ENCODE measurements at places on chromosomes 1 and 21.

GRCh38 chr1:8015036-8015808 is 10.9 kb downstream of the ERRFI1 start:
- peak; percentile 75 for DNase-seq

DNA sequence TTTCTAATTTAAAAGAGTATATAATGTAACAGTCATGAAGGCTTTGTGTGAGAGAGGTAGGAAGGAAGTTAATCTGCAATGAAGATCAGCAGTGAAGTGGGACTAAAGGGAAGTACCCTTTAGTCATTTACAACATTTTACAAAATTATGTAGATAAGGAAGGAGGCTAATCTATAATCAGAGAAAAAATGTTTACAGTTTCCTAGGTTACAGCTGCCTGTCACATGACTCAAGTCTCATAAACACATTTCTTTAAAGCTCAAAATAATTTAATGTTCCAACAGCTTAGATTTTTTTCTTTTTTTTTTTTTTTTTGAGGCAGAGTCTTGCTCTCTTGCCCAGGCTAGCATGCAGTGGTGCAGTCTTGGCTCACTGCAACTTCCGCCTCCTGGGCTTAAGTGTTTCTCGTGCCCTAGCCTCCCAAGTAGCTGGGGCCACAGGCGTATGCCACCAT is 26.2 kb upstream of the CAP1 start:
- no peak for DNase-seq

DNA sequence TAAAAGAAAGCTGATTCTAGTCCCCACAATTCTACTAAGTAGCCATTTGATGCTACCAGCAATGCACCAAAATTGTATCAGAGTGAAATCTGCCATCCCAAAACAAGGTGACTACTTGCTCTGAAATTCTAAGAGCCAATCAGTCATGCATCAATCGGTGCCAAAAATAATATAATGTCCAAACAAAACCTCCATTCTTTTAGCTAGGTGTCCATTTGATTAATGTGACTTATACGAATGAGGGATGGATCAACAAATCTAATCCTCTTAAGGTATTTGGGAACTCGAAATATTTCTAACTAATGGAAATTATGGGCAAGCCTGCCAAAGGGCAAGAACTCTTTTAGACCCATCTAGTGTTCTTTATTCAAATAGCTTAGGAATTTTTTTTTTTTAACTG is 66.4 kb upstream of the NEK2 start:
- DNase-seq = no peak

DNA sequence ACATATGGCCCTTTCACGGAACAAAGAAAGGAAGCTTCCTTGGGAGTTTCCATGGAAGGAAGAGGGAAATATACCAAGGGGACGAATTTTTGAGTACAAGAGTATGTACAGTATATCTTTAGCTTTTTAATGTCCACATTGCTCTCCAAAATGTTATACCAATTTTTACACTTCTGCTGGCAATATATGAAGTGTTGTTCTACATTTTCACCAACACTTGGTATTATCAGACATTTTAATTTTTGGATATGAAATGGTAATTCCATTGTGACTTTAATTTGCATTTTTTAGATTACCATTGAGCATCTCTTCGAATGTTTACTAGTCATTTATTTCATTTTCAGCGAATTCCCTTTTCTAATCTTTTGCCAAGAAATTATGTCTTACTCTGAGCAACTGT is 5.5 kb upstream of the VPS45 start:
- no peak for DNase-seq

All from AG09309 (cell line).